GM04503 (cell line): ENCODE measurements at places on chromosomes 2 and 18.

DNA sequence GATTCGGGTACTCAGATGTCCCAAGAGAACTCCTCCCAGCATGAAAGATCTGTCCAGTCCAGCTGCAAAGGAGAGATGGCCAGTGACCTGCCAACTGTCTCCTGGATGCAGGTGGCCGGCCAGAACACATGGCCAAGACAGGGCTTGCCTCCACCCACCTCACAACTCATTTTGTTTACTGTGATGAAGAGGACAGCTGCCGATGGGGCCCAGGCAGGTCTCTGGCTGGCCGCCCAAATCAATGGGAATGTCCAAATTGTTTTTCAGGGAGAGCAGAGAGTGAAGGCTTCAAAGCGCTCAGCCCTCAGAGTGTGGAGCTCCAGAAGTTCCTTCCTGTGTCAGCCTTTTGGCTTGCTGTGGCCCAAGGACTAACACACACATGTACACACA lies 41.9 kb downstream of the FOSL2 start:
- DNase-seq, result no peak

DNA sequence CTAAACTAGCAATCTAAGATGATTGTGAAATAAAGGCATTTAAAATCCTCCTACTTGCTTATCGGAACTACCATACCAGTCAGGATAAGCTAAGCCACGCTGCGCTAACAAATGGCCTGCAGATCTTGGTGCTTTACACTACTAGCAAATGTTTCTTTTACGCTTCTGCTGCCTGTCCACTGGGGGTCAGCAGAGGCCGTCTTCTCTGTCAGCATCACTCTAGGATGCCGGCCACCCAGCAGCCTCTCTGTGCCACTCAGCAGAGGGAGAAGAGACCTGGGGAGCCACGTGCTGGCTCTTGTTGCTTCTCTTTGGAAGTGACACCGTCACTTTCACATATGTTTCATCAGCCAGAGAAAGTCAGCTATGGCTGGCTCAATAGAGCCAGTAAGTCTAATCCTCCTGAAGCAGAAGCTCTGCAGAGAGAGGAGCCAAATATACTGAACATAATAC lies 36.6 kb downstream of the COPS8 start:
- DNase-seq, result no peak

DNA sequence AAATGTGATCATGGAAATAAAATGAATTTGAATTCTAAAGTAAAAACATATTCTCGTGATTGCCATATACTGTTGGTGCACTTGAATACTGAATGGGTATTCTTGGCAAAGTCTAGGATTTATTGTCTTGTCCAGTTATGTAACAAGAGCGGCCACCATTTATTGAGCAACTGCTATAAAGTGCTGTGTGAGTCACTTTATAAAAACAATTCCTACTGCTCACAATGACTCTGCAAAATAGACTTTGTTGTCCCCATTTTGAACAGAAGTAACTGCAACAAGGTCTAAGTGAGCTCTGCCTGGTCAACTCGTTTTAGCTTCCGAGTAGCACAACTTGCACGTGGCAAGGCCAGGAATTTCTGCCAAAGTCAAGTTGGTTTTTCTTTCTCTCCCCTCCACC lies 995.6 kb upstream of the FANCL start:
- peak; percentile 6 for DNase-seq

GRCh38 chr2:28340312-28341202 lies 52.1 kb upstream of the FOSL2 start:
- DNase-seq, result no peak

DNA sequence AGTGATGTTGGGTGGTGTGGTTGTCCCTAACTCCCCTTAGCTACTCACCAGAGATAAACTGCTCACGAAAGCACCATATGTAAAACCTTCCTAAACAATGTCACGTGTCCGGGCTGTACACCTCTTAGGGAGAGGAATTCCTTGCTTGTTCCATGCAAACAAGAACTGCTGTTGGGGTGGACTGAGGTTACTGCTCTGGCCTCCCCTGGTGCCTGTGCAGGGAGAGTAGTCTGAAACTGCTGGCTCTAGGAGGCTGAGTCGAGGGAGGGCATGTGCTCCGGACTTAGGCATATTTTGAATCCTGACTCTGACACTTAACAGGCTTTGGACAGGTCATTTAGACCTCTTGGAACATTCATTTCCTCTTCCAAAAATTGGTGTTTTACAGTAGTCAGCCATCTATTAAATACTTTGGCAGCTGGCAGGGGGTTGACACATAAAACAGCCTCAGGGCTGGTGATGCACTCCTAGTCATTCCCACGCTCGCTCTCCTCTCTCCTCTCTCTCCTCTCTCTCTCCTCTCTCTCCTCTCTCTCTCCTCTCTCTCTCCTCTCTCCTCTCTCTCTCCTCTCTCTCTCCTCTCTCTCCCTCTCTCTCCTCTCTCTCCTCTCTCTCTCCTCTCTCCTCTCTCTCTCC lies 10.6 kb downstream of the THNSL2 start:
- peak; percentile 27 for DNase-seq

- no peak for DNase-seq
Measured at GRCh38 chr18:13136904-13137669, 81.5 kb upstream of the LDLRAD4 start.

GRCh38 chr2:237131749-237132533 lies 46.3 kb downstream of the COPS8 start:
- no peak for DNase-seq
